SW 1271 (cell line): ENCODE measurements at places on chromosomes 1 and 21.
A peak's percentile ranks its signal among the peaks of the same experiment; 100 is the strongest.

- no peak for DNase-seq
These were observed 195.5 kb downstream of the ADSS2 start for GRCh38 chr1:244256086-244256676.

GRCh38 chr1:12314333-12314903, 84.6 kb downstream of the VPS13D start:
- peak; percentile 43 for DNase-seq

- DNase-seq, result no peak
These were observed 18.0 kb upstream of the LCE2D start for GRCh38 chr1:152645146-152645545.

DNA sequence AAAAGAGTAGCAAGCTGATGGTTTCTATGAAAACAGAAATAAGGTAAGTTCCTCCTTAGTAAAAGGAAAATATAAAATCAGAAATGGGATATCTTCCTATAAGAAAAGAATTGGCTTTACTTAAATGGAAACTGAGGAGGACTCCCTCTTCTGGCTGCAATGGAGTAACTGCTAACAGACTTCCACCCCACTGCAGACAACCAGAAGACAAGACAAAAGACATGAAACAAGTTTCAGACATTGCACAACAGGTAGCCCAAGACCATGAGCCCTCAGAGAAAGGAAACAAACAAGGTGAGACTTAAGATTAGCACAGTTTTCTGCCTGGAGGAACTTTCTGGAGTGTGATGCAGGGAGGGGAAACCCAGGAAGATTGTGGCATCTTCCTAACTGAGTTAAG, 17.0 kb upstream of the OLFML2B start:
- DNase-seq, result no peak

- DNase-seq, result no peak
These were observed 109.8 kb downstream of the RAVER2 start for GRCh38 chr1:64854674-64855073.

DNA sequence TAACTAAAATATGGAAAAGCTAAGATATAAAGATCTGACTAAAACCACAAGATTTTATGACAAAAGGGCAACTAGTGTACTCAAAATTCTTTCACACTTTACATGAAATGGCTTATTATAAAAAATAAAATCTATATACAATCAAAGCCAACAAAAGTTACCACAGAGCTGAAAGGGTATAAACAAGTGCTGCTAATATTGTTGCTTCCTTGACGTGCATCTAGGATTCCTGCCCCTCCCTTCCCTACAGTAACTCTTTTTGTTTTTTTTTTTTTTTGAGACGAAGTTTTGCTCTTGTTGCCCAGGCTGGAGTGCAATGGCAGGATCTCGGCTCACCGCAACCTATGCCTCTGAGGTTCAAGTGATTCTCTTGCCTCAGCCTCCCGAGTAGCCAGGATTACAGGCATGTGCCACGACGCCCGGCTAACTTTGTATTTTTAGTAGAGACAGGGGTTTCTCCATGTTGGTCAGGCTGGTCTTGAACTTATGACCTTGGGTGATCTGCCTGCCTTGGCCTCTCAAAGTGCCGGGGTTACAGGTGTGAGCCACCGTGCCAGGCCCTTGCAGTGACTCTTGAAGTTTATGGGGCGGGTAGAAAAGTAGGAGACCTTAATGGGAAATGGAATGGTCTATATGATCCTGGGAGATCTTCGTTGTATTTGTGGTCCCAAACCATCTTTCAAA, 4.5 kb downstream of the SRSF4 start:
- DNase-seq, result no peak

DNA sequence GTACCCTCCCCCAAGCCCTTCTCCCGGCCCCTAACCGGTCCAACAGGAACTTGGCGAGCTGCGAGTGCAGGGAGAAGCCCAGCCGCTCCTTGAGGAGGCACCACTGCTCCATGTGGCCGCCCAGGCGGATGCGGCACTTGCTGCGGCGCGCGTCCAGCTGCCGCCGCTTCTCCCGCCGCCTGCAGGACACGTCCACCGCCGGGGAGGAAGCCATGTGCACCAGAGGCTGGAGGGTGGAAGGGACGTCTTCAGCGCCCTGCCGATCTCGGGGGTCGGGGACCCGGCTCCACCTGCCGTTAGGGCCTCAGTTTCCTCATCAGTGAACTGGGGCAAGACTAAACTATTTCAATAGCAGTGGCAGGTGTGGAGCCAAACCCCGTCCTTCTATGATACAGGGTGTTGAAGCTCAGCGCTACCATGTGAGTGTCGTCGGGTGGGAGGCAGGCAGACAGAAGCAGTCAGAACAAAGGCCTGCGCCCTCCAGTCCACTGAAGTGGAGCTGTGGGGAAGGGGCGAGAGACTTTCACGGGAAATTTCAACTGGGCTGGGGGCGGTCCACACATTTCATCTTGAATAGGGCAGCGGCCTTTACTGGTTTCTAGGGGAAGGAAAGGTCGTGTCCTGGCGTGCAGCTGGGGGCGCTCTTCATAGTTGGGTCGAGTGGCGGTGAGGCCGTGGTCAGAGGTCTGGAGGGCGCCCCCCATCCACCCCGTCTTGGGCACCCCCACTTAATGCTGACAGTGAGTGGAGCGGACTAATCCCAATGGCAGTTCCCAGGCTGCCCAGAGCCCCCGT, 592 bp downstream of the ZNF692 start:
- peak; percentile 93 for DNase-seq
